ENCODE measurements at places on chromosomes 3 and 15.

DNA sequence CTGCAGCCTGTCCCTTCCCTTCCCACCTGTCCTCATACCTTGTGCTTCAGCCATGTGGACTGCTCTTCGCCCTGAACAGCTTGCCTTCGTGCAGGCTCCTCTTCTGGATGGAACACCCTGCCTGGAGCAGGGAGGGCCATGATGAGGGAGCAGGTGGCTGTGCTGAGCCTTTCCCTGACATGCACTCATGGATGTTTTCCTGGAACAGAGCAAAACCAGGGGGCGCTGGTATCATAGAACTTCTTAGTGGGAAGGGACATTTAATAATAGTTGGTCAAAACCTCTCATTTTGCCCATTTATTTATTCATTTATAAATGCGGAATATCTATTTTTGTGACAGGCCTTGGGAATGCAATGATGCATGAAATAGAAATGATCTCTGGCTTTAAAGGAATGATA lies 149.3 kb downstream of the CACNA1D start:
- DNase-seq: no peak

DNA sequence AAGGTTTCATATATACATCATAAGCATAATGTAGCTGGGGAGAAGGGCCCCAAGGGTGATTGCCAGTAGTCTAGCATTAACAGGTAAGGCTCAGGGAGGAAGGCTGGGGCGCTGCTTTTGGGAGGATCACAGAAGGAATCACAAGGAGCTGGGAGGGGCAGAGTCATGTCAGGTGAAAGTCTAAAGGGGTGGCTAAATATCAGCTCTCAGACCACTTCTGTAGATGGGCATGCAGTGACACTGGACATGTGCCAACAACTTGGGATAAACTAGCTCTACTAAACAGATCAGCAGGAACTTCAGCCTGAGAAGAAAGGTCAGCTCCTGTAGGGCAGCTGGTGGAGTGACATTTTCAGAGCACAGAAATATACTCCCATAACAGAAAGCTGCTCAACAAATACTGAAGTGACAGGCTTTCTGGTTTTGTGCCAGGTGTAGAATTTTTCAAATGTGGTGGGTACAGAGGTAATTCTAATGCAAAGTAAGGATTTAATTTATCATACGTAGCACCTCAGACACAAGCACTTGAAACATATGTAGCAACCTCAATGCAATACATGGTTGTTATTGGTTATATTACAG lies 79.4 kb downstream of the PEX5L start:
- DNase-seq: no peak

GRCh38 chr15:31867536-31868442 lies 162.5 kb upstream of the CHRNA7 start:
- peak; percentile 33 for DNase-seq

GRCh38 chr15:39785139-39785538 lies 2.5 kb upstream of the FSIP1 start:
- no peak for DNase-seq

GRCh38 chr3:128328546-128329458 lies 137.9 kb downstream of the DNAJB8 start:
- no peak for DNase-seq

- no peak for DNase-seq
Observed at GRCh38 chr3:177633671-177634207, 436.5 kb upstream of the TBL1XR1 start.

- DNase-seq: no peak
Observed at GRCh38 chr15:29024662-29025061, 138.9 kb downstream of the APBA2 start.

- DNase-seq: no peak
Observed at GRCh38 chr3:60743631-60744164, 507.6 kb downstream of the FHIT start.

DNA sequence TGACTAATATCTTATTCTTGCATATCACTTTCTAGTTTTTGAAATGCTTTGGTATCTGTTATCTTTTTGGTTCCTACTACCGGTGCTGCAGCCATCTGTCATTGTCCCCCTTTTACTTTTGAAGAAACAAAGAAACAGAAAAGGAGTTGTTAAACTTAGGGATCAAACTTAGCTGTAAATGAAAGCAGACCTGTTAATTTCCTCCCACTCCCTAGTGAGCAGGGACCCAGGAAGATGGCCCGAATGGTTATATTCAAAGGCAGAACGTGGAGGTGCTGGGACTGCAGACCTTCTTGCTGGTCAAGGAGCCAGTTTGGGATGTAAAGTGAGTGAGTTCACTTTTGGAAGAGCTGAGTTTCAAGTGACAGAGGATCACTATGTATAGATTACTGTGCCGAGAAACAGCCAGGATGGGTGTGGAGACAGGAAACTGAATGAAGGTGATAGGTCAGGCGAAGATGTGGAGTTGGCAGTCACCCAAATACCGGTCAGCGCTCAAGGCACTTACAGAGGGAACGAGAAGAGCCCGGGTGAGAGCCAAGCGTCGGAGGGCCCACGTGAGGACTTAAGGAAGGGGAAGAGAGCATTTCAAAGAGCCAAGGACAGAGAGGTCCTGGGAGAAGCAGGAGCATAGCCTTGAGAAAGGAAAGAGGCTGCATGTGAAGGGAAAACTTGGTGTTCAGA lies 20.1 kb downstream of the KBTBD8 start:
- DNase-seq: no peak

- DNase-seq: no peak
Observed at GRCh38 chr3:100150473-100150872, 36.2 kb upstream of the FILIP1L start.

DNA sequence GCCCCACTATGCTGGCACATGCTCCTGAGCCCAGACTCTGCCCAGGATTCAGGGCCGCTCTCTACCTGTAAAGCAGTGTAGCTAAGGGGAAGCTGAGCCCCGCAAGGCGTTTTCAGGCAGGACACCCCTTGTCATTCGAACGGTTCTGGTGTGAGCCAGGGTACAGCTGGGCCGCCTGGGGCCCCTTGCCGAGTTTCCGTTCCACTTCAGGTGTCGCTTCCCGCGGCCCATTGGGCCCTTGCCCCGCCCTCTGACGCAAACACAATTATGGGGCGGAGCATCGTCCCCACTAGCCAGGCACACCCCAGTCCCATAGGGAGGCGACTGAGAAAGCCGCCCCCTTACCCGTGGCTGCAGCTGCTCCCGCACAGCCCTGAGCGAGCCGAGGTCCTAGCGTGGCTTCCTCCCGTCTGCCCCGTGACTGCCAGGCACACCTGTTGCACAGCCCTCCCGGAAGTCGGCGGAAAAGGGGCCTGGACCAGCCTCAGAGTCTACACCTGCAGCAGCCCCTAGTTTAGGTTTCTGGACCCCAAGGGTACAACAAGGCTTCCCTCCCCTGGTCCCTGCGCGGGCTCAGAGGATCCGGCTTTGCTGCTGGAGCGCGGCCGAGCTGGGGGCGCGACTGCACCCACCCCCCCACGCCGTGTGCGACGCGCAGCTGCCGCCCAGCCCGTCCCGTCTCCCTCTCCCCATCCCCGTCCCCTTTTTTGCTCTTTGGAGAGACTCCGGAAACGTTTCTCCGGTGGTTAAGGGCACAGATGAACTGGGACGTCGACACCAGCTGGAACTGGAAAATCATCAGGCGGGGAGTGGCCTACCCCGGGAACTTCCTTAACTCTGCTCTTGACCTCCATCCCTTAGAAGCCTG lies at the start of gene PLSCR2:
Gene PLSCR2, minus strand, starts transcription at position 412 of the 868 bp plus-strand sequence. CDS start 9,657 bp downstream, outside the sequence.
- peak; percentile 53 for DNase-seq

GRCh38 chr3:123841476-123842238 lies 42.5 kb downstream of the MYLK start:
- no peak for DNase-seq

- no peak for DNase-seq
Observed at GRCh38 chr3:71520161-71521020, 63.1 kb downstream of the FOXP1 start.

- no peak for DNase-seq
Observed at GRCh38 chr3:33380653-33381052, 59.6 kb downstream of the UBP1 start.

DNA sequence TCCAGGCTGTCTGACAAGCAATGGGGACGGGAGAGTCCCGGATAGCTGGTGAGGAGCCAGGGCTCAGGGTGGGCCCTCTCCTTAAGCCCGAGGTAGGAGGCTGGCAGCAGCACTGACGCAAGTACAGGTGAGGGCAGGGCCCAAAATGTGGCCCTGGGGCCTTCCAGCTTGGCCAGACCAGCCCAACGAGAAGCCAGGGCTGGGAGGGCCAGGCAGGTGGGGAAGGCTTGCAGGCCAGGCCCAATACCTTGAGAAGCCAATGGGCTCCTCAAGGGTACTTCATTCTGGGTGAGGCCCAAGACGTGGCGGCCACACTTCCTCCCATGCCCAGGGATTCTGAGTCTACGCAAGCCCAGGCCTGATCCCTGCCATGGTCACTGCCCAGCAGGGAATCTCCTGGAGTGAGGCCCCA lies 37.2 kb downstream of the AMOTL2 start:
- DNase-seq: no peak

DNA sequence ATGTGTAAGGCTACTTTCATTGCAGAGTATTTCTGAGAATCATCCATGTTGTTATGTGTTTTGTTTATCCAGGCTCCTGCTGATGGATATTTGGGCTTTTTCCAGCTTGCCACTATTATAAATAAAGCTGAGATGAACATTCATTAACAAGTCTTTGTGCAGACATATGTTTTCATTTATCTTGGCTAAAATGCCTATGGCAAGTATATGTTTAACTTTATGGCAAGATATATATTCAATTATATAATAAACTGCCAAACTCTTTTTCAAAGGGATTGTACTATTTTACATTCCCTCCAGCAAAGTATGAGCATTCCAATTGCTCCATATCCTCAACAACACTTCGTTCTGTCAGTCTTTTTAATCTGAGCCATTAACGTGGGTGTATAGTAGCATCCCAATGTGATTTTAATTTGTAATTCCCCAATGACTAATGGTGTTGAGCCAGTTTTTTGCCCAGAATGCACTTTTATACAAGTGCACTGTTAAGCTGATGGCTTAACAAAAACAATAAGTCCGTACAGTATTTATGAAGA lies 452.4 kb downstream of the SHQ1 start:
- no peak for DNase-seq

- no peak for DNase-seq
Observed at GRCh38 chr3:117117188-117117936, 407.8 kb downstream of the TUSC7 start.

DNA sequence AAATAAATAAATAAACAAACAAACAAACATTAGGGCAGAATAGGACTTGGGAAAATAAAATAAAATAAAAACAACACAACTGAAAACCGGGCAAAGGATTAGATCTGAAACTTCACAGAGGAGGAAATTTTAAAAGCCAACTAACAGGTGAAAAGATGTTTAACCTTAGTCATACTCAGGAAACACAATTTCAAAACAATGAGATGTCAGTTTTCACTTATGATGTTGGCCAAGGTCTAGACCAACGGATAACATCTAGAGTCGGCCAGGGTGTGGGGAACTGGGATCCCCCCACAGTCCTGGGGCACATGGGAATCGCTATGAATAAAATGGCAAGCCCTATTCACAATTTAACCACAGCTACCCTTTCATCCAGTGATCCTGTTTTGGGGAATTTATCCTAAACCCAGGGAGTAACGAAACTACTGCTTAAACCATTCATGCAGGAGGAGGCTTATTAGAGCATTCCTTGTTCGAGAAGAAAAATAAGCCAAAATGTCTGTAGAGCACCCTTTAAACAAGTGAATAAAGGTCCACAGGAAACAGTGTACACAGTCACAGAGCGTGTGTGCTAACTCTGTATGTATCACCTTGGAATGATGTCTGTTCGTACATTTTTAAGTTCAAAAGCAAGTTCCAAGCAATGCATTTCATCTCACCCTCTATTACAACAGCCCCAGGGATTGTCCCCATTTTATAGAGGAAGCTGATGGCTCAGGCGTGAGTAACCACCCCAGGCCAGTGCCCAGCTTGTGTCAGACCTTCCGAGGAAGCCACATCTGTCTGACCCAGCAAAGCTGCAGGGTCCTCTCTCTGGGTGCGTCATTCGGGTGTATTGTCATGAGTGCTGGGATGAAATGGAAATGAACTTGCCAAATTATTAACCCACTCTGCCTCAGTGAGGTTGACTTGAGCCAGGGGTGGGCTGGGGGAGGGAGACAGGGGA lies 6.3 kb upstream of the ANPEP start:
- no peak for DNase-seq

- DNase-seq: no peak
Observed at GRCh38 chr15:56765251-56765650, 31.9 kb upstream of the ZNF280D start.

GRCh38 chr3:119613201-119613600 lies 15.5 kb downstream of the PLA1A start:
- DNase-seq: no peak

DNA sequence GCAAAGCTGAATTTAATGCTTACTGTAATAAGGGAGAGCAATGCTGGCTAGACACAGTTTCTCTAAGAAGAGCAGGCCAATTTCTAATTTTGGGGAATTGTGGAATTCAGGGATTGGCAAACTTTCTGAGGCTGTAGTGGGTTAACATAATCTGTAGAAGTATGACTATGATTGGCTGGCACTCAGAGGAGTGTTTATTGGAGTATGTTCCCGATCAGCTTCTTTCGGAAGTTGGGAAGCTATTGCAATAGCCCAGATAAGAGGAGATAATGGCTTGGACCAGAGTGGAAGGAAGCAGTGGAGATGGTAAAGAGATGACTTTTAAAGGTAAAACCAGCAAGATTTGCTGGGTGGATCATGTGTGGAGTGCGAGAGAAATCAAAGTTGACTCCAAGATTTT lies 19.4 kb downstream of the TMOD3 start:
- DNase-seq: no peak

GRCh38 chr3:100213891-100214573 lies 46.8 kb upstream of the TBC1D23 start:
- DNase-seq: no peak

DNA sequence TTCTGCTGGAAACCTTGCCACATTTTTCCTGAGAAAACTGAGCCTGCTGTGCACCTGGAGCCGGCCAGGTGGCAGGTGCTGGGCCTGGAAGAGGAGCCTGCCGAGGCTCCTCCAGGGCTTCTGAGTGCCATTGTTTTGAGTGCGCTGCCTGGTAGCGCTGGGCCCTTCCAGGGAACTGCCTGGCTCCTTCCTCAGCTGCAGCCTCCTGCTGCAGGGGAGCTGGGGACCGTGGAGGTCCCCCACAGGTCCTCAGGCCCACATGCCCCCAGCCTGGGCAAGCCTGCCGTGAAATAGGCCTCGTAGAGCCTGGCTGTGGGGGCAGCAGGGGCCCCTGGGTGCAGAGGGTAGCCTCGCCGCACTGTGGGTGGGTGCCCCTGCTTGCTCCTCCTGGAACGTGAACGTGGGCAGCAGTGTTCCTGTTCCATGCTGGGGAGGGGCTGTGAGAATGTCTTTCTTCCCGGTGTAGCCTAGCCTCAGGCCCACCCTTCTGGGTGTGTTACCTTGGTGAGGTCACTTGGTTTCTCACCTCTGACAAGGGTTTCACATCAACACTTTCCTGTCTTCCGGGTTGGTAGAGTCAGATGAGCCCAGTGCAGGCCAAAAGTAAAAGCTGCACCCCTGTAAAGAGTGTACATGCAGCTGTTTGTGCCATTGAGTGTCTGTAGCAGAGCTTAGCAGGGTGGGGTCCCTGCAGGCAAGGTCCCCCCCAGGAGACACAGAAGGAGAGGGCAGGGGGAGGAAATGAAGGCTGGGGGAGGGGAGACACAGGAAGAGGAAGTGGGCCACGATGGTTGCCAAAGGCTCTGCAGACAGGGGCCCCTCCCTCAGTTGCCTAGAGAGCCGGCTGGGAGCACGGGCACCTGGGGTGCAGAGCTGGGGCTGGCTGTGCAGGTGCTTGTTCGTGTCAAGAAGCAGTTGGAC lies 34.5 kb downstream of the KLF13 start:
- DNase-seq: no peak
